ENCODE measurements at places on chromosomes 3 and 15.

GRCh38 chr3:73291541-73291940 is 230.1 kb downstream of the EBLN2 start:
- DNase-seq = no peak

DNA sequence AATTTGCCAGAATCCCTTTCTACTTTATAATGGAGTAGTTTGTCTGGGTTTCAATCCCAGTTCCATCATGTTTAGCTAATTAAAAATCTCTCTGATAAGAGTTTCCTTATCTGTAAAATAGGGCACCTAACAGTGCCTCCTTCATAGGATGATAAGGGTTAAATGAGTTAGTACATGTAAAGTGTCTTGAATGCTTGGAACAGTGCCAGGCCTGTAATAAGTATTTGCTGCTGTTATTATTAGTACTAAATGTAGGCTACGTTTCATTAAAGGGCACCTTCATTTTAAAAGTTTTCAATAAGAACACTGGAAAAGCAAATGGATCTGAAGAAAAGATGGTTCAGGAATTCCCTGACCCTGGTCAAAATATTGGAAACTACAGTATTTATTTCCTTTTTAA is 11.8 kb upstream of the SLC2A2 start:
- no peak for DNase-seq

DNA sequence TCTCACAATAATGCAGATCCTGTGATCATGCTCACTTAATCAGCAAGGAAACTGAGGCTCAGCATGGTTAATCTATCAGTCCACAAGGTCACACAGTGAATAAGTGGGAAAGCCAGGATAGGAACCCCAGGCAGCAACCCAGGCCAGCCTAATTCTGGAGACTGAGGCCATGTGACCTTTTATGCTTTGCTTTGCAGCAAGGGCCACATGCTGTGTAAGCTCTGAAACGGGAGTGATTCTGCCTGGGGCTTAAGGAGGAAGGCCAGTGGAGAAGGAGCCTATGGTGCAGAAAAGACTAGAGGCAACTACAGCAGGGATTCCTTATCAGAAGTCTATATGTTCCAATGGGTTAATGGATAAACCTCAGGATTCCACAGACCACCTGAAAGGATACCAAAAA is 157.6 kb upstream of the PPP2R3A start:
- DNase-seq = no peak

GRCh38 chr3:35929158-35929557 is 289.8 kb downstream of the ARPP21 start:
- DNase-seq = no peak

- no peak for DNase-seq
These were observed 172.6 kb upstream of the PPP2R3A start for GRCh38 chr3:135792858-135793475.
